Esophagus muscularis mucosa (tissue), 4 donors: ENCODE measurements at places on chromosomes 1 and 21.

DNA sequence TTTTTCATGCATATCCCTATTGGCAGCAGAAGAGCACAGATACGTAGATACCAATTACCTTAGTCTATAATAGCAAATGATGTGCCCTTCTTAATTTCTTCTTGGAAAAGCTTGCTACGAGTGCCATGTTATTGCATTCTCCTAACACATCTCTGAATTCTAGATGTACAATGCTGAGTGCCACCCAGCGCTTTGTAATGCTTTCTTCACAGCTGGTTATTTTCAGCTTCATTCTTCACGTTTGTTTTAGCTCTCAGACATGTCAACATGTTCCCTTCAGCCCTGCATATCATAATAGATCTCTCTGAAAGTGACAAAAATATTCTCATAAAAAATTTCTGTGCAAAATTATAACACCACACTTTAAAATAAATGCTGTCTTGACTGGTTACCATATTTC, 981.2 kb downstream of the TTLL7 start:
- no peak for DNase-seq

DNA sequence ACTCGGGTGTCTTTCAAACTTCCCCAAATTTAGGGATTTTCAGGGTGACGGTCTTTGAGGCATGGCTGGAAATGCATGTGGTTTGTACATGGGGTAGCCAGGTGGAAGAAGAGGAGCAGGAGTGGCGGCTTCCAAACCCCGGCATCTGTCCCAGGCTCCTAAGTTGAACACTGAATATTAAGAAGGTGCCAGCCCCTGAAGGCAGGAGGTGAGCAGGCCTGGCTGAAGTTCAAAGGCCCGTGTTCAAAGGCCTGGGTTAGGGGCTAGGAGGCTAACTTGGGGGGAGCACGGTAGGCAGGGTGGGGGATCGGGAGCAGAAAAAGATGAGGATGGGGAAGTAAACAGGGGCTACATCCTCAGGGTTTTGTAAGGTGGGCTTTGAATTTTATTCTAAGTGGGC, 42.8 kb downstream of the ELK4 start:
- DNase-seq, result no peak

DNA sequence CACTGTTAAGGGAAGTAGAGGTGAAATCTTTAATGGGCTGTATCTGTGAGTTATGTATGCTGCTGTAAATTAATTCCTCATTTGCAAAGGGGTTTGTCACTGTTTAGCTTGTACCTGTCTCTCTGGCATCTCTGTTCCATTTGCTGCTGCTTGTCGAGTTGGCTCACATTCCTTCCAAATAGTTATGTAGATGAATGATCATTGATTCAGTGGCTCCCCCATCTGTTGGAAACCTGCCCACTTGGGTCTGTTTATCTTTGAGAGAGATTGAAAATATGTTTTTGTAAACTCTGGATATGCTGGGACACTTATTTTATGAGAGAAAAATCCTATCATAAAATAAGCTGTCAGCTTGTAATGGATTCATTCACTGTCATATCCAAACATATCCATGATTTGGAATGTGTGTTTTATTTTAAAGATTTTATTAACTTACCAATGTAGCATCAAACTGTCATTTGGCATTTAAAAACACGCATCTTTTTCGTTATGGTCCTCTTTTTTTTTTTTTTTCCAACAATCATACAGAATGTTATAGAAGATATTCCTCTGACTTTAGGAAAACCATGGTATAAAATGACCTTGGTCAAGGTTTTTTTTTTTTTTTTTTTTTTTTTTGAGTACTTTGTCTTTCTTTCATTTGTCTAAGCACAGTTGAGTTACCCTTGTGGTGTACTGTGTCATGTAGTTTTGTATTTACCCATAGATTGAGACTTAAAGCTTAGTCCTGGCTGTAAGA, 3.5 kb downstream of the RYR2 start:
- no peak for DNase-seq

DNA sequence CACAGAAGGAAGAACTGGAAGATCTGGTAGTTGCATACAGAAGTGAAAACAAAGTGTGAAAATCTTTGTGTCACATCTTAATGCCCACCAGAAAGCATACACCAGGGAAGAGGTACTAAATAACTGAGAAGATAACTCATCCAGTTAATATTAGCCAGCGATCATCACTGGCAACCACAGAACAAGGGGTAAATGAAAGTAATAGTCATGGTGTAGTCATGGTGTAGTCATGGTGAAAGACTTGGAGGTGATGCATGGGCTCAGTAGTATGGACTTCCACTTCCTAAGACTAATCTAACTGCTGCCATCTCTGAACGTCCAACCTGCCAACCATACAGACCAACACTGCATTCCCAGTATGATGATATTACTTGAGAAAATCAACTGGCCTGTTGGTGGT, 481.2 kb upstream of the NR5A2 start:
- no peak for DNase-seq

- no peak for DNase-seq
Measured at GRCh38 chr1:9382643-9383491, 90.2 kb downstream of the SPSB1 start.

- no peak for DNase-seq
Measured at GRCh38 chr1:54559771-54560231, 11.8 kb downstream of the ACOT11 start.

DNA sequence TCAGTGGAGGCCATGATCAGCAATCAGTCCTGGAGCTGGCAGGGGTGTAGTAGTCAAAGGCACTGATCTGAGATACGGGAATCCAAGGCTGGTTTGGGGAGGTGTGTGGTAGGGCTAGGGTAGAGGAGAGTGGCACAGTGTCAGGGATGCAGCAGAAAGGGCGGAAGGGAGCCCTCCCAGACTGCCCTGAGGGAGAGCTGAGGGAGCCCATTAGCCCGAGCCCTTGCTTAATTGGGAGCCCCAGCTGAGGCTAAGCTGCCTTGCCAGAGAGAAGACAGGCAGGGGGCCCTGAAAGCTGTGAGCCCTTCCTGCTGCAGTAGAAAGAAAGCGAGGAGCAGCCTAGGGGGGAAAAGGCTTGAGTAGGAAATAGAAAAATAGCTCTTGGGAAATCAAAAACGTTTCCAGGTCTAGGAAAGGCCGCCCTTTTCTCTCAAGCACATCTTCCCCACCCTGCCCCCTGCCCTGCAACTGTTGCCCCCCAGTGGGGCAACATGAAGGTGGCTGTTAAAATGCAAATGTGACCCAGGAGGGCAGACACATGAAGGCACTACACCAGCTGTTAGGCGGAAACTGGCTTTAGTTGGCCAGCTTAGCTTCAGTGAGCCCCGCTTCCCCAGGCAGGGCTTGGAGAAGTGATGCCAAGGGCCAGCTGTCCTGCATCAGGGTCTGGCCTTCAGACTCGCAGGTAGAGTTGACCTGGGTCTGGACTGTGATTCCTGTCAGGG, 106.2 kb downstream of the UCK2 start:
- DNase-seq, result no peak

DNA sequence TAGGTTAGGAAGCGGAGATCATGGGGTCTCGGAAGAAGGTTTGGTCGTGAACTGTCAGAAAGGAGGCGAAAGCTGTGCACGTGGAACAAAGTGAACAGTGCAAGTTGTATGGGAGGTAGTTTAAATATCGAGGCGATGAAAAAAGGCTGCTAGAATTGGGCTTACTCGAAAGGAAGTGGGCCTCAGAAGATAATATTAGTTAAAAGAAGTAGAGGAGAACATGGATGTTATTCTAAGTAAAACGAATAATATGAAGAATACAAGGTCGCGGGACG, 571 bp downstream of the WDR3 start:
- no peak for DNase-seq

DNA sequence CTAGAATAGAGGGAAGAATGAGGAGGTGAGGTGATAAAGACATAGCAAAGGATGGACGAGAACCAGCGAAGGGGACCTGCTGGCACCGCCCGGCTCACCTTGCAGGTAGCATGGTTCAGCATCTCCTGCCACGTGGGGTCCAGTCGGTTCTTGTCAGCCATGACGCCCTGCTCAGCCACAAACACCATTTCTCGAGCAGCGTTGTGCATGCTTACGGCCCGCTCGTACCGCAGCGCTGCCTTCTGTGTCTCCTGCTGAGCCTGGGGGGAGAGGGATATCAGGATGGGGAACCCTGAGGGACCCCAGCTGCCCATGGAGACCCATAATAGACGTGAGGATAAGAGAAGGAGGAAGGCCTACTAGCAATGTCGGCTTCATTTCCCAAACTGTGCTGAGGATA, 11.4 kb downstream of the SH3BP5L start:
- DNase-seq, result no peak

DNA sequence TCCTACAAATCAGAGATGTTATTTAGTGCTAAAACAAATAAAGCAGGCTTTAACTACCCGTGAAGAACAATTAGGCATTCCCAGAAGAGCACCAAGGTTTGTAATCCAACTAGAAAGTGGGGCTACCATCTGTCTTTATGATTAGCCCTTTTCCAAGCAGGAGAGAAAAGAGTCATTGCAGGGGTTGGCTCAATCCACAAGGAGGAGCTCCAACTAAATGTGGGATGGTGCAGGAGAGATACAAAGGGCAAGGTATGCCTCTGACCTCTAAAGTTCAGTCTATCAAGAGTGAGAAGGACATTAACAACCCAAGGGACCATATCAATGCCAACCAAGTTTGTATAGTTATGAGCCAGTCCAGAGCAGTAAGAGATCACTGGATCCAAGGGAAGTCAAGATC, 382.7 kb upstream of the DUSP10 start:
- DNase-seq, result no peak

GRCh38 chr1:91736715-91737615, 149.0 kb downstream of the TGFBR3 start:
- no peak for DNase-seq

DNA sequence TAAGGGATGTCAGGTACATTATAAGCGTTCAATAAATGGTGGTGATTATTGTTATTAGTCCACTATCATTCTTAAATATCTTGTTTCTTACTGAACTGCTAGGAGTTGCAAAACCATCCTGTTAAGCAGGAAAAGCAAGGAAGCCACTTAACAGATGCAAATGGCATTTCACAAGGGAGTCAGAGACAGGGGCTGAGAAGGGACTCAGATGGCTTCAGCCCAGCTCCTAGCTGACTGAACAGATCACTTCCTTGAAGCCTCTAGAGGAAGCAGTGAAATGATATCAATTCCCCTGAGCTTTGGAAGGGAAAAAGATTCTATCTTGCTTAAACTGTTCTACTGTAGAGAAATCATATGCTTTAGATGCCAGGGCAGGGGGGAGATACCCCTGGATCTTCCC, 151.5 kb downstream of the ST6GALNAC5 start:
- DNase-seq, result no peak

GRCh38 chr1:109252167-109252892, 3.0 kb downstream of the CELSR2 start:
- DNase-seq, result no peak
